Hypothalamus (tissue), 51 donors: ENCODE measurements at places on chromosomes 11 and 22.

- DNase-seq = no peak
Observed at GRCh38 chr22:21837248-21837979, 30.0 kb downstream of the MAPK1 start.

GRCh38 chr11:126355324-126355925 is at the start of gene ST3GAL4:
Gene ST3GAL4 (plus strand): TSS chr11:126355686. CDS start chr11:126406156, 50,470 bp downstream.
- DNase-seq = peak; percentile 43

- DNase-seq = no peak
Observed at GRCh38 chr11:27464909-27465308, 7.7 kb downstream of the LGR4 start.

DNA sequence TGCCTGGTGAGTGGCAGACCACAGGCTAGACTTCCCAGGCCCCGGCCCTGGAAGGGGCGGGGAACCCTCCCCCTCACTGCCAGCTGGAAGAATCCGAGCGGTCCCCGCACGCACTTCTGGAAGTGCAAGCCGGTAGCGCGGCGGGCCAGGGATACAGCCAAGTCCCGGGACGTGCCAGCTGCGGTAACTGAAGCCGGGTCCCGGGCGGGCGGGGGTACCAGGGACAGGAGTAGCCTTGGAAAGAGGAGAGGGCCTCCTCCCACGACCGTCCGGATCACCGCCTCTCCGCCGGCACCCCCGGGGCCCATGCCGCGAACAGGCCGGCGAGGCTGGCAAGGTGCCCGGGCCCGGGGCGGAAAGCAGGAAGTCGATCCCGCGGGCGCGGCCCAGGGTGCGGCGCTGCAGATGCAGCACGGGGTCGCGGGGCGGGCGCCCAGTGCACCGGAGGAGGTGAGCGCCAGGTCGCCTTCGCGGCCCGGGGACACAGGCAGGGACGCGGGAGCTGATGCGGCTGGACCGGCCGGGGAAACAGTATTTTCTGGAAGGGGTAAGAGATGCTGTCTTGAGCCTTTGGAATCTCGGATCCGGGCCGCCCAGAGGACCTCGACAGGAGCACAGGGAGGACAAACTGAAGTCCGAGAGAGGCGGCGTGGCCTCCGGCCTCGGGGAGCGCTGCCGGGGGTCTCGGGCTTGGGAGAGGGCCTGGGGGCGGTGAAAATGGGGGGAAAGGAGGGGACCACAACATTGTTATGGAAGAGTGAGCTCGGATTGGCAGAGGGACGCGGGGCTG is 783 bp upstream of the SLC35C1 start:
- DNase-seq = no peak

GRCh38 chr22:26162926-26163325 is 6.3 kb upstream of the SEZ6L start:
- no peak for DNase-seq

DNA sequence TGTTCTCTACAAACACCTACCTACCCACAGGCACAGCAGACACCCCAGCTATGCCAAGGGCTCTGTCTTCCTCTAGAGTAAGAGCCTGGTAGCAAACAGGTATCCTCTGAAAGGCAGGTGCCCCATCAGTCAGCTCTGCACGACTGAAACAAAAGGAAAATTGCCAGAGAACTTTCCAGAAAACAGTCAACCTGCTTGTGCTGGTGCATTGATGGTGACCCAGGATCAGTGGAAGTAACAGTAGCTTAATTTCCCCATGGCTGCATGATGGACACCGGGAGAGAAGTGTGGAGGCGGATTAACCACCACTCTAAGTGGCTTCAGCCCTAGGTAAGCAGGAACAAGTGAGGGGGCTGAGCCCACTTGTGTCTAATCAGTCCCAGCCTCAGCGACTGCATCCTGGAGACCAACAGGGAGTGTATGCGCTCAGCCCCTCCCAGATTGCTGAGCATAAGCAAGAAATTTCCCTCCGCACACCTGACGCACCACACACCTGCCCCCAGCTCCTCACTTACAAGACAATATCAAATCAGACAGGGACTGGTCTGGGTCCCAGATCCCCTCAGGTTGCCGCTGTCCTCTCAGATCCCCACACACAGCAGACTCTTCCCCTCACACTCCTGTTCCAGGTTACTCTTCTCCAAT is 70.7 kb upstream of the IGLL5 start:
- no peak for DNase-seq

GRCh38 chr11:130181295-130182272 is 22.0 kb downstream of the ST14 start:
- DNase-seq = no peak

DNA sequence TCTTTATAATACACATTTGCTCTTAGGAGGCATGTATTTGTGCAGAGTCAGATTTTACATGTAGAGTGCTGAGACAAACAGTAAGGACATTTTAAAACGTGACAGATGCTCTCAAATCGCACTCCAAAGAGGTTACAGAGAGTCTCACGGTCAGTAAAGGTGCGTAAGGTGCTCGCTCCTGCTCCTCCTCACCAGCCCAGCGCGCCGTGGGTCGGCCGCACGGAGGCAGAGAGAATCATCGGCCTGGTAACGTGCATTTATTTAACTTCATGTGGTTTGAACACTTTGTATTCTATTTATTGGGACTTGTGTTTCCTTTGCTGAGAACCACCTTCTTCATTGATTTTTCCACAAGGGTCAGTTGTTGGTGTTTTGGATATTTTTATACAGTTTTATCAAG is 900.1 kb downstream of the BRD1 start:
- no peak for DNase-seq

DNA sequence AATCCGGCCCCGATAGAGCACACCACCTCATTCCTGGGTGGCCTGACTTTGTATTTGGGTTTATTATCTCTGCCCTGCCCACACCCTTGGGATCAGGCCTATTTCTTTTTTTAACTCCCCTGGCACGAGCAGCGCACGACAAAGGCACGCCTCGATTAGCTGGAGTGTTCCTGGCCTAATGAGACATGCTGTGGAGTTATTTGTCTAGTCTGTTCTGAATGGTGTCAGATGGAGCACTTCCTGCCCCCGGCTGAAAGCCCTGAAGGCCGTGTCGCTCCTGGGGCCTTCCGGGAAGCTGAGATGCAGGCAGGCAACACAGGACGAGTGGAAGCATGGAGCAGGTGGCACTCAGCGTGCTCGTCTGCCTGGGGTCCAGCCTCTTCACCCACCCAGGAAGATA is 47.1 kb downstream of the LARGE1 start:
- DNase-seq = no peak

GRCh38 chr11:65498042-65498726 is 661 bp upstream of the MALAT1 start:
- peak; percentile 39 for DNase-seq

DNA sequence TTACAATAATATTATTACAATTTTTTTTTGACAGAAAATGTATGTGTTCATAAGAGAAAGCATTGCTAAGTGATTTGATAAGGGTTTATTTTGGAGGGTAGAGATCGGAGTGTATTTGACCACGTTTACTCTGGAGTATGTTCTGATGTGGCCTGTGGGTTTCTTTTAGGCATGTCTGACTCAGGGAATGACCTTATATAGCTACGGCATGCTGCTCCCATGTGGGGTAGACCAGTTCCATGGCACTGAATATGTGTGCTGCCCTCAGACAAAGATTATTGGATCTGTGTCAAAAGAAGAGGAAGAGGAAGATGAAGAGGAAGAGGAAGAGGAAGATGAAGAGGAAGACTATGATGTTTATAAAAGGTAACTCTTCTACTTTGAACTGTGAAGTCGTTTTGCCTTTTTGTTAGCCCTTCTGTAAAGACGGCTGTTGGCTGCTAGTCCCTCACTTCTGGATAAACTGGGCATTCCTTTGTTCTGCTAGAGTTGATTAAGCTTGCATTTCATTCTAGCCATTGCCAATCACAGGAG is 38.1 kb upstream of the ST14 start:
- no peak for DNase-seq

DNA sequence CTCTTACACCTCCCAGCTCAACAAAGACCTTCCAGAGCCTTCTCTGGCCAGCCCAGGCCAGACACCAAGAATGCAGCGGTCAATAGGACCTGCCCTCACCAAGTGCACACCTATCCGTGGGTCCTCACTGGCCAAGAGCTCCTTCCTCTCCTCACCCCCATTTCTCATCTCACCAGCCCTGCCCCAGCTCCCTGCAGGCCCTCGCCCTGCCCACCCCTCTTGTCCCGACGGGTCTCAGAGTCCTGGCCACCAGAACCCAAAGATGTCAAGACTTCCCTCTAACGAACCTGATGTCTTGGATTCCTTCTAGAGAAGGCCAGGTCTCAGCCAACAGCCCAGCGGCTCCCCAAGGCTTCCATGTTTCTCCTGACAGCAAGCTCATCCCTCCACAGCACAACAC is 43.6 kb downstream of the IGF2 start:
- no peak for DNase-seq

GRCh38 chr11:12083380-12083779 is 27.0 kb upstream of the MICAL2 start:
- DNase-seq = no peak

DNA sequence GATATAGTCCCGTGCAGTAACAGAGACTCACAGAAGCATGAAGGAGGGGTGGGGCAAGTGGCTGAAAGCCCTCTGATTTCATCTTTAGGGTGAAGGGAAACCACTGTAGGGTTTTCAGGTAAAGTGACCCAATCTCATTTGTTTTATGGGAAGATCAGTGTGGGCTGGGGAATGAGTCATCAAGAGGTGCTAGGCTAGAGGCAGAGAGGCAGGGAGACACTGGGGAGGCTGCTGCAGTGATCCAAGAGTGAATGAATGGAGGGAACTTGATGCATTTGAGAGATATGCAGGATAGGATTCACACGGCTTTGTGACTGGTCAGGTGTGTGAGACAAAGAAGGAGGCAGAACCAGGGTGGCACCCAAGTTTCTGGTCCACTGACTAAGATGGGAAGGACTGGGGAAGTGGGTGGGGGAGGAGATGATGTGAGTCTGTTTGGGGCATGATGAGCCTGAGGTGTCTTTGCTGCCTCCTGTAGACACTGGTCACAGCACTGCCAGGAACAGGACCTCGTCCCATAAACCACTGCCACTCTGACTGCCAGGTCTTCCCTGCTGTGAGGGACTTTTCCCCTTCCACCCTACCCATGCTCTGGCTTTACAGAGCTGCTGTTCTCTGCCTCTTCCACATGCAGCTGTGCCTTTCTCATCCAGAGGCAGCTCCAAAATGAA is 239.0 kb downstream of the TENM4 start:
- no peak for DNase-seq

GRCh38 chr22:22884888-22885840 is 2.5 kb upstream of the IGLL5 start:
- DNase-seq = no peak

- DNase-seq = no peak
Observed at GRCh38 chr11:19759389-19759788, 46.8 kb downstream of the NAV2 start.

DNA sequence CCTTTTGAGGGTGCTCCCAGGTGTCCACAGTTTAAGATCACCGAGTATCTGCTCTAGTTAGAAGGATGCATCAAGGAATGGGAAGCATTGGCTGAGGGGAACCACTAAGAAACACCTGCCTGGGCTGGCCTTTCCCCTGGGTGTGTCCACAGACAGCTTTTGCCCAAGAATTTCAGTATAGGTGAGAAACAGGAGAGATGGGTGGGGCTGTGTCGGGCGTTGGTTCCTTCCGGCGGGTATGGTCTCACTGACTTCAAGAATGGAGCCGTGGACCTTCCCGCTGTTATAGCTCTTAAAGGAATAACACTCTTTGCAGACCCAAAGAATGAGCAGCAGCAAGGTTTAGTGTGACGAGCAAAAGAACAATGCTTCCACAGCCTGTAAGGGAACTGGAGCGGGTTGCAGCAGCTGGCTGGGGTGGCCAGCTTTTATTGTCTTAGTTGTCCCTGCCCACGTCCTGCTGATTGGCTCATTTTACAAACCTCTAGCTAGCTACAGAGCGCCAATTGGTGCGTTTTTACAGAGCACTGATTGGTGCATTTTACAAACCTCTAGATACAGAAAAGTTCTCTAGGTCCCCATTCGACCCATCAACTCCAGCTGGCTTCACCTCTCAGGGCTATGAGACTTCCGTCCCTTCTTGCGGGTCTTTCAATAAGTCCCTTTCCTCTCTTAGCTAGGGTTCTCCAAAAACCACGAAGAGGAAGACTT is 2.4 kb downstream of the FADS1 start:
- DNase-seq = peak; percentile 41

DNA sequence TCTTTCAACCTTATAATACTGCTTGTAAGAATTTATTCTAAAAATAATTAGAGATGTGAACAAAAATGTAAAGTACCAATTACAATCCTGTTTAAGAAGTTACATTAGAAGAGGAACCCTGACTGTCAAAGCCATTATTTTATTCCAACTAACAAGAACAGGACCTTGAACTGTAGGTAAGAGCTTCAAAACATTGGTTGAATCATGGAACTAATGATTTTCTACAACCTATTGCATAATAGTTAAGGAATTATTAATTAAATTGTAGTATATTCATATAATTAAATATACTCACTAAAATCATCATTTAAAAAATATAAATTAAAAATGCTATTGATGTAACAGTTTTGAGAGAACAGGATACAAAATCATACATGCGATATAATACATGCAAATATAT is 649.4 kb upstream of the KIRREL3 start:
- no peak for DNase-seq

GRCh38 chr11:78800096-78800690 is 225.5 kb upstream of the NARS2 start:
- DNase-seq = no peak

GRCh38 chr11:66782726-66783125 is 53.7 kb upstream of the SPTBN2 start:
- DNase-seq = no peak

- no peak for DNase-seq
Observed at GRCh38 chr11:129703846-129704245, 111.8 kb upstream of the TMEM45B start.

GRCh38 chr22:29827091-29827490 is 11.0 kb downstream of the ASCC2 start:
- no peak for DNase-seq
